ENCODE measurements at places on chromosomes 6 and 20. TPM values are rescaled to one million over a fixed set of nuclear protein-coding genes. Genes with fewer than 3 reads are reported as not detected.

The SLCO4A1 gene
- 0.35 TPM for polyA plus RNA-seq

The OR2J1 gene
- not detected for polyA plus RNA-seq

DNA sequence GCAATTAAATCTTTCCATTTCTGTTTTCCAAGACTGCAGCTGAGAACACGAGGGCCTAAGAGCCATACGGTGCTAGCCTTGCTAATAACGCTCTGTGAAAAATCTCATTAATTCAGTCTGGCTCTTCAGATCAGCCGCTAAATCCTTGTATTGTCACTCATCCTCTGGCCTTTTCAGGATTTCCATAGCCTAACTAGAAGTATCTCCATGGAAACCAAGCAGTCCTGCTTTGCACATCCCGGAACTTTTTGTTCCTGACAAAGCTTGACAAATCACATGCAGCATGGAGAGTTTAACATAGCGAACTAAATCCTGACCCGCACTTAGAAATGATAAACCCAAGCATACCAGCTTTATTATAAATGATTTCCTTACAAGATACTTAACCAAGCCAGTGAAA lies 383.7 kb downstream of the CD83 start:
- no peak for DNase-seq

The PDE10A gene
- 7.5 TPM for polyA plus RNA-seq

The PBOV1 gene
- polyA plus RNA-seq: 0.10 TPM

The LRRC1 gene
- 9.9 TPM for polyA plus RNA-seq

DNA sequence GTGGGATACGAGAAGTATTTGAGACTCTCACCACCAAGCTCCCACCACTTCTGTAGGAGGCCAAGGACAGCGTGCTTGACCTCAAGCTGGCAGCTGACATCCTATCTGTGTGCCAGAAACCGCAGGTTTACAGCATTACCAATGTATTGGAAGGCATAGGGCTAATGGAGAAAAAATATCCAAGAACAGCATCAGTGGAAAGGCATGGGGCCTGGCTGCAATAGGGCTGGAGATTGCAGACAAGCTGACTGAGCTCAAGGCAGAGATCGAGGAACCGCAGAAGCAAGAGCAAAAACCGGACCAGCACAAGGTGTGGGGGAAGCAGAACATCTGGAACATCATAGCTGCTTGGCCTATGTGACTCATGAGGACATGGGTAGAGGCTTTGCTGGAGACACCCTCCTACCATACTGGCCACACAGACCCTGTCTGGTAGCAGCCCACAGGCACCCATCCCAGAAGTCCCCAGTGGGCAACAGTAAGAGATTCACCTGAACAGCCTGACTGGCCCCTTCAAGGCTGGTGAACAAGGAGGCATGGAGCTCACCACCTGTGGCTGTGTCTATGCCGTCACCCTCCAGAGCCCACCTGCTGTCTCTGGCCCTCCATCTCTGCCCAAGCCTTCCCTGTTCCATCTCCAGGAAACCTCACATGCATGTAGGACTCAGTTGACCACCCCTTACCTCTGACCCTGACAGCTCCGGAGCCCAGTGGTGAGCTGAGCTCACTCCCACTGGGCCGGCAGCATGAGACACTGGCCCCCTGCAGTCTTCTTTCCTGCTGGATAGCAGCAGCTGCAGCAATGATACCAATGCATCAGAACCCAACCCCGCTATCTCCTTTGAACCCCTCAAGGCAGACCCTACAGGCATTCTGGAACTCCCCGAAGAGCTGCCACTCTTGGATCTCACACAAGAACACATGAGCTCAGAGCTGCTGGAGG lies 171.1 kb downstream of the KIF6 start:
- peak; percentile 55 for DNase-seq

The LTV1 gene
- 38.2 TPM for polyA plus RNA-seq

GRCh38 chr20:38893056-38893564 lies 33.1 kb upstream of the FAM83D start:
- no peak for DNase-seq

GRCh38 chr6:158564243-158565121 lies 4.6 kb downstream of the TMEM181 start:
- no peak for DNase-seq

DNA sequence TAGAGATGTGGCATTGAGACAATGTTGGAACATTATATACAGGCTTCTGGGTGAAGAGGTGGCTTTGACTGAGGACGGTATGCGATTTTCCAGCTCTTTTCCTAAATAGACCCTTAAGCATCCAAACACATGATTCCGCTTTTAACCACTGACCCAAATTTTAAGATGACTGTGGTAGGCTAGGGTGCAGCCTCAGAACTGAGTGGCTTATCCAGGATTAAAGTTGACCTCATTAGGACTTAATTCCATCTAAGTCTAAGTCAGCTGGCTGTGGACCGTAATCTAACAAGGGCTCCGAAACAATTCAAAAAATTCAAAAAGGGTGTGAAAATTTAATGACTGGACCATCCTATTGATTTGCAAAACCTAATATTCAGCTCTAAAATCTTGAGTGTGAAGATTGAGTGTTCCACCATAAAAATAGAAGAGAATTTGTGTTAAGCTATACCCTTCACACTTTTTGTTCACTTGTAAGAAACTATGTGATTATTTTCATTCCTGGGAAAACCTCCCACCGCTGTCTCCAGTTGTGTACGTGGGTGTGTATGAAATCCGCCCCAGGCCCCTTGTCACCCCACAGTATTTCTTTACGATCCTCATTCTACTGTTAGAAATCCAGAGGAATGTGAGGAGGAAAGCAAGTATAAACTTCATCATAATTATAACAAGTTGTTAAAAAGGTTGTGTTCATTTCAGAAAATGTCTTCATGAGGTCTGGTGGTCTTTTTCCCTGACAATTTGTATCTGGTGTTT lies 2.7 kb downstream of the PCMTD2 start:
- DNase-seq: no peak

The ABCF1 gene
- polyA plus RNA-seq: 56.1 TPM

The CRYBG1 gene
- 2.2 TPM for polyA plus RNA-seq

GRCh38 chr6:107642095-107642860 lies 152.4 kb downstream of the SOBP start:
- peak; percentile 86 for DNase-seq

DNA sequence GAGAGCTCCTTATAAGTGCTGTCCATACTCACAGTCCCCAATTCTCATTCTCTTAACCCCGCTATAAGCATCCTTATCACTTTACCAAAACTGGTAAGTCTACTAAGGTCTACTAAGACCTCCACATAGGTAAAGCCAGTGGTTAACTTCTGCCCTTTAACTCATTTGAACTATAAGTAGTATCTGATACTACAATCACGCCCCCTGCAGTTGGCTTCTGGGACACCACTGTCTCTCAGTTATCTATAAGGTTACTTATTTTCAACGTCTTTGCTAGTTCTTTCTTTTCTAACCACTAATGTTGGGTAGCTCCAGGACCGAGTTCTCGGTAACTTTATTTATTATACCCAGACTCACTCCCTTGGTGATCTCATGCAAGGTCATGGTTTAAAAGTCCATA lies 142.6 kb downstream of the ARHGAP18 start:
- DNase-seq: no peak

- DNase-seq: no peak
Measured at GRCh38 chr6:6225885-6226529, 94.5 kb downstream of the F13A1 start.

- DNase-seq: no peak
Measured at GRCh38 chr20:41559658-41560057, 58.5 kb downstream of the CHD6 start.

DNA sequence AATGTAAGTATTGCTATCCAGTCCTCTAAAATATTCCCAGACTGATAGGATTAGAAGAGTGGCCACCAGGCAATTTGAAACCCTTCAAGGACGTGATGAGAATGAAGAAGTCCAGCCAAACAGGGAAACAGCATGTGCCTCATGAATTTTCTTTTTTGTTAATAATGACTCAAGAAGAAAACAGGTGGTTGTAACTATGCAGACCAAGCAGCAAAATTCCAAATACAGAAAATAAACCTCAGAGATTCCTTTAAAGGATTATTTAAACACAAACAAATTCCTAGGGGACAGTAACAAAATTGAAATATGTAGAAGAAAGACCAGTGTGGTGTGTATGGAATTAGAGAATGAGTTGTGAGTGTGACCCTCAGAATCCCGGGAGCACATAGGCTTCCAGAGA lies 239.2 kb downstream of the KCNQ5 start:
- peak; percentile 8 for DNase-seq

The SLA2 gene
- 0.37 TPM for polyA plus RNA-seq

DNA sequence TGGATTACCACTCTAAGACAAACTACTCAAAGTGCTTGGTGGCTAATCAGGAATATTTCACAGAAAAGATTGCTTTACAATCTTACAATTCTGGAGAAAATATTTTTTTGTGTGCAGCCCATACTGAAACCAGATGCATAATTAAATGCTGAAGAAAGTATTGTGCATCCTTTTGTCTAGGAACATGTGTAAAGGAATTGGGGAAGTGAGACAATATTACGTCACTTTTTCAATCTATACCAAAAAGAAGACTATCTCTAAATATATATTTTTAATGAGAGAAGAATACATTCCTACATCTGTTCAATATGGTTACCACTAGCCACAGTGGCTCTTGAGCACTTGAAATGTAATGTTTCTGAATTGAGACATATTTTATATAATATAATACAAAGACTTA lies 992.5 kb upstream of the ADGRB3 start:
- no peak for DNase-seq

- DNase-seq: no peak
Measured at GRCh38 chr6:40893021-40893420, 146.0 kb downstream of the UNC5CL start.

- DNase-seq: no peak
Measured at GRCh38 chr6:66128243-66128642, 421.2 kb upstream of the EYS start.

GRCh38 chr6:90544081-90544480 lies 42.8 kb downstream of the MAP3K7 start:
- DNase-seq: no peak

- no peak for DNase-seq
Measured at GRCh38 chr6:45371924-45372573, 5.7 kb downstream of the SUPT3H start.

- no peak for DNase-seq
Measured at GRCh38 chr6:14537030-14537429, 419.5 kb downstream of the CD83 start.

DNA sequence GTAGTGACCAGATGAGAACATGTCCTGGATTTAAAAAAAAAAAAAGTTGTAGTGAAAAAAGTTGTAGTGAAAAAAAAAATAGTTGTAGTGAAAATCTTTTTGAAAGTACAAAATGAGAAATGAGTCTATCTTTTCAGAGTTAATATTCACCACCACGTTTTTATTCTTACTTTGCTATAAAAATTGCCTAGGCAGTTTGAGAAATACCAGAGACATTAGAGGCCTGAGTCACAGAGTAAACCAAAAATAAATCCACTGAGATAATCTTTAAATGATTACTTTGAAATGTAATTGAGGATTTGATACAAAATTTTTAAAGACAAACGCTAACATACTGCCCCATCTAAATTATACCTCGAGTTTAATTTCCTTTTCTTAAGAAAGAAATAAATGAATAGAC lies 101.2 kb upstream of the TIAM2 start:
- DNase-seq: no peak

DNA sequence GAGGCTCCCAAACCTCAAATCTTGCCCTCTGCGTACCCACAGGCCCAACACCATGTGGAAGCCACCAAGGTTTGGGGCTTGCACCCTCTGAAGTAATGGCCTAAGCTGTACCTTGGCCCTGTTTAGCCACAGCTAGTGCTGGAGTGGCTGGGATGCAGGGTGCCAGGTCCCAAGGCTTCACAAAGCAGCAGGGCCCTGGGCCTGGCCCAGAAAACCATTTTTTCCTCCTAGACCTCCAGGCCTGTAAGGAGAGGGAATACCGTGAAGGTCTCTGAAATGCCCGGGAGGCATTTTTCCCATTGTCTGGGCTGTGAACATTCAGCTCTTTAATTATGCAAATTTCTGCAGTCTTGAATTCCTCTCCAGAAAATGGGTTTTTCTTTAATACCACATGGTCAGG lies 223.7 kb upstream of the CCN2 start:
- no peak for DNase-seq

The MOG gene
- not detected for polyA plus RNA-seq

- DNase-seq: no peak
Measured at GRCh38 chr20:56445540-56445939, 22.9 kb upstream of the RTF2 start.

DNA sequence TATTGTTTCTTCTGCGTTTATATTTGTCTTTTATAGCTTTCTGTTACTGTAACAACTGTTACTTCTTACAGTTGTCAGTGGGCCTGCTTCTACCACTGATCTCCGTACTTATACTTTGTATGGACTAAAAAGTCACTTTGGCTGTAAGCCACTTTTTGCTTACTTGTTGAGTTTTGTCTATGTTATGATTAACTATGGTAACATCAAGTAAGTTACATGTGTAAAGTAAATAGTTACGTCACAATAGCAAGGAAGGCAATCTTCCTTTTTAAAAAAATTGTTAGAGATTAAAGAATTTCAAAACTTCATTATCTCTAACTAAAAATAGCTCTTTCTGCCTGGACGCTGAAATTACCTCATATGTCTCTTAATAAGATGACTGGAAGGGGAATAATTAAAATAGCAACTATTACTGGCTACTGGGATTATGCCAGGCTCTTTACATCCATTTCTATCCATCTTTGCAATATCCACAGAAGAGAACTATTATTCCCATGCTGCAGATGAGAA lies 10.9 kb downstream of the TFB1M start:
- DNase-seq: no peak

The BANF2 gene
- polyA plus RNA-seq: not detected

DNA sequence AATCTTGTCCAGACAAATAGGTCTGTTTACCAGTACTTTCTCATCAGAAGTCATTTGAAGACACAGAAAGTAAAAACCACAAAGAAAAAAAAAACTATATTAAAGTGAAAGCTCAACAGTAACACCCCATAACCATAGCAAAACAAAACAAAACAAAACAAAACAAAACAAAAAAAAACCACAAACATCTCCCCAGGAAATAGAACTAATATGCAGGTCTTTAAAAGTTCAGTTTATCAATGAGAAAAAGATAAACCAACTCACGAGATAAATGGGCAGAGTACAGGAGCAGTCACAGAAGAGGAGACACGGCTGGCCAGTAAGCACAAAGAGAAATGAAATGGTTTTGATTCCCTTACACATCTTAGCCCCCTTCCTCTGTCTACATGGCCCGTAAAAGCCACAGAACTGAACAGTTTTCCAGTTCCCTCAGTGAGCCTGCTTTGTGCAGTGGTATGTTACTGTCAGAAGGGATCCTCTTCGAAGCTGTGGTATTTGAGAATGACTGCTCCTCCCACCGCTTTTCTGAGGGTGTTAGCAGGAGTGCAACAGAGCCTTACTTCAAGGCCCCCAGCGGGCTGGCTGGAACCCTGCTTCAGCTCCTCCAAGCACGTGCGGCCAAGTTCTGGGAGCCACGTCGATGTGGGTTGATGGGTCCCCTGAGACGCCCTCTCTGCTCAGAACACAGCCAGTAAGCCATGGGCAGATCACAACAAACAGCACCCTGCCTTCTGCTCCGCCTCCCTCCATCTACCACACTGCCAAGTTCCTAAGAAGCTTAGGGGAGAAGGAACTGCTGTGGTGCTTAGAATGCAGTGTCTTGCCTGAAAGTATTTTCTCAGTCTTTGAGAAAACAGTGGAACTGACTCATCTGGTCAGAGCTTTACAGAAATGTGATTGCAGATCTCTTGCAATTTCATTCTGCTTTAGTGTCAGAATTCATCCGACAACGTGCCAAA lies 14.0 kb downstream of the UST start:
- DNase-seq: peak; percentile 92

- DNase-seq: no peak
Measured at GRCh38 chr6:135909737-135910387, 58.4 kb downstream of the PDE7B start.

The C6orf15 gene
- not detected for polyA plus RNA-seq

Data from muscle of leg (tissue), 16 donors.